HFFc6 (cell line): ENCODE measurements at places on chromosomes 16 and 17. TPM values are rescaled to one million over a fixed set of nuclear protein-coding genes. Genes with fewer than 3 reads are reported as not detected.

GRCh38 chr16:25580041-25580440 is 111.7 kb upstream of the HS3ST4 start:
- H3K36me3 ChIP-seq: no peaks in the 10 kb centered on the region; the same call in 1 of the 2 replicates
- no peak overlapping the region for H3K27ac ChIP-seq
- H3K4me1 ChIP-seq: no peaks in the 10 kb centered on the region
- H3K4me3 ChIP-seq: no peak overlapping the region
- no peak for DNase-seq
- H3K27me3 ChIP-seq: peaks cover 2% of the 10 kb centered on the region; the same call in 1 of the 2 replicates

PTGES3L gene
- 0.94 to 1.6 TPM (median 1.3 TPM) in 3 replicates for total RNA-seq

PYY gene
- total RNA-seq: not detected in 3 replicates

EVI2B gene
- total RNA-seq: 0.42 and 1.8 TPM in 2 replicates

DNA sequence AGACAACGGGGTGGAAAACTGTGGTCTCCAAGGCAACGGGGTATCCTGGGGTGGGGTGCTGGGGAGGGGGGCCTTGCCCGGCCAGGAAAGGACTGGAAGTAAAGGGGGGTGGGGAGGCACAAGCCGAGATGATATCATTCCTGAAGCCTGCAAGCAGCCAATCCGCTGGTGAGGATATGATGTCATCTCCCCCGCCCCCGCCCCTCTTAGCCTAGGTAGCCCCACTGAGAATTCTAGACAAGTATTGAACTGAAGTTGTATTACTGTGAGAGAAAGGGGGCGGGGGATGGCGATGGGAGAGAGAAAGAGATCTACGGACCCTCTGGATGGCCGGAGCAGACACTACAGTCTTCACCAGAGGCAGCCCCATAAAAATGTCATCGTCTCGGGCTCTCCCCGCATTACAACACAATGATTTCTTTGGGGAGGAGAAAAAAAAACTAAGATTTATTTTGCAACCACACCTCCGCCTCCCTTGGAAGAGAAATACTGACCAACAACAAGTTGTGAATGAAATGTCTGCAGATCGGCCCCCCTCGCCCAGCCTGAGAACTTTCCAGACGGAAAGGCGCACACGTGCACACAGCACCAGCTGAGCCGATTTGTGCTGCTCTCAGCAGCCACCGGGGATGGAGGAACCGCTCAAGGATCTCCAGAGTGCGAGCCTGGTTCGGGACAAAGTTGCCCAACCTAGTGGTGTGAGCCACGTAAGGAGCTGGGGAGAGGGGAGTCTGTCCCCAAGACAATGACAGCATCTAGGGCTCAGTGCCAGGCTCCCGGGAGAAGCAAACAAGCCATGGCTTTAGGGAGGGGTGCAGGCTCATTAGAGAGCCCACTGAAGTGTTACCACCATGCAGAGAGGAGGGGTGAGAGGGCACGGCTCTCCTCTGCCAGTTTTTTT is 222.1 kb downstream of the SOX9 start:
- peaks cover 55% of the 10 kb centered on the region for H3K4me1 ChIP-seq
- H3K27me3 ChIP-seq: no peaks in the 10 kb centered on the region
- no peak overlapping the region for H3K4me3 ChIP-seq
- H3K36me3 ChIP-seq: no peaks in the 10 kb centered on the region
- no peak for DNase-seq
- no peak overlapping the region for H3K27ac ChIP-seq

- H3K4me3 ChIP-seq: 0 out of 2 replicates have a peak overlapping the region, but pooled peaks have one; percentile 47
- DNase-seq: peak; percentile 78
- H3K4me1 ChIP-seq: peaks cover 57% of the 10 kb centered on the region
- peaks cover 11% of the 10 kb centered on the region; the same call in 1 of the 2 replicates for H3K36me3 ChIP-seq
- peaks cover 5% of the 10 kb centered on the region; the same call in 1 of the 2 replicates for H3K27me3 ChIP-seq
- H3K27ac ChIP-seq: peak overlapping the region; percentile 77
Observed at GRCh38 chr16:70694088-70694867, 8.4 kb upstream of the MTSS2 start.

TRPV3 gene
- total RNA-seq: 0.22 to 0.47 TPM in 2 of 3 replicates, not detected in the other

MYH3 gene
- 0.24 to 1.2 TPM (median 0.52 TPM) in 3 replicates for total RNA-seq

TAC4 gene
- total RNA-seq: not detected in 3 replicates

ALDH3A2 gene
- total RNA-seq: 12.8 and 18.3 TPM in 2 replicates

DNA sequence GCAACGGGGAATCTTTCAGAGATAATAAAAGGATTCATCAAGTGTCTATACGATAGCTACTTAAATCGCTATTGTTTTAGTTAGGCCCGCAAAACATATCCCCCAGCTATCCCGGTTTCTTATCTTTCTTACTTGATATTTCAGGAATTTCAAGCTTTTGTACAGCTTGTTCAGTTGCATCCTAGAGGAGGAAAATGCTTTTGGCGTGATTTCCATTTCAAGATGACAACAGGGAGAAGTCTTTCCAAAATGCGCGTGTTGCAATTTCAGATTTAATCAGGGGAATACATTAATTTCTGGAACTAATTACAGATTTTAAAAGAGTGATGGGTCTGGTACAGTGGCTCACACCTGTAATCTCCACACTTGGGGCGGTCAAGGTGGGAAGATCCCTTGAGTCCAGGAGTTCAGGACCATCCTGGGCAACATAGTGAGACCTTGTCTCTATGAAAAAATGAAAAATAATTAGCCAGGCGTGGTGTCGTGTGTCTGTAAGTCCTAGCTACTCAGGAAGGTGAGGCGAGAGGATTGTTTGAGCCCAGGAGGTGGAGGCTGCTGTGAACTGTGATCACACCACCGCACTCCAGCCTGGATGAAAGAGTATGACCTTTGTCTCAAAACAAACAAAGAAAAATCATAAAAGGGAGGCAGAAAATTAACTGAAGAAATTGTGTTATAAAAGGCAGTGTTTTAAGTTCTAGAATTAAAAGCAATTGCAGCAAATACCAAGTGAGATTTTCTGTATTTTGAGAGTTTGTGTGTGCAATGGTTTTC is 546.1 kb downstream of the MAF start:
- no peak for DNase-seq
- H3K4me3 ChIP-seq: no peak overlapping the region
- H3K27ac ChIP-seq: no peak overlapping the region
- H3K4me1 ChIP-seq: no peaks in the 10 kb centered on the region
- no peaks in the 10 kb centered on the region for H3K36me3 ChIP-seq

- peaks cover 4% of the 10 kb centered on the region; the same call in 1 of the 2 replicates for H3K36me3 ChIP-seq
- H3K27me3 ChIP-seq: no peaks in the 10 kb centered on the region
- no peak overlapping the region for H3K4me3 ChIP-seq
- no peak overlapping the region for H3K27ac ChIP-seq
Observed at GRCh38 chr16:60091071-60091470, 1357.0 kb upstream of the GOT2 start.

GRCh38 chr17:32287804-32288511 is 22.3 kb downstream of the RHBDL3 start:
- peaks cover 40% of the 10 kb centered on the region for H3K27me3 ChIP-seq
- DNase-seq: no peak
- H3K36me3 ChIP-seq: no peaks in the 10 kb centered on the region
- H3K27ac ChIP-seq: no peak overlapping the region
- no peak overlapping the region for H3K4me3 ChIP-seq
- peaks cover 9% of the 10 kb centered on the region for H3K4me1 ChIP-seq

DNA sequence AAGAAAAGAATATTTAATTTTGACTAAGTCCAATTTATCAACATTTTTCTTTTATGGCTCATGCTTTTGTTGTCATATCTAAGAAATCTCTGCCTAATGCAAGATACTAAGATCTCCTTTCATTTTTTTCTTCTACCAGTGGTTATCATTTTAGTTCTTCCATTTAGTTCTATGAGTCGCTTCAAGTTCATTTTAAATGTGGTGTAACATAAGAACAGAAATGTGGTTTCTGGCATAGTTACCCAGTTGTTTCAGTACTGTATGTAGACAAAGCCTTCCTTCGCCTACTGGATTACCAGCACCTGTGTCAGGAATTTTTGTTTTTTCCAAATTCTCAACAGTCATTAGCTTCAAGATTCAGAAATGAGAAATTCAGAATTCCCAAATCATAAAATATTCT is 175.7 kb downstream of the PARN start:
- H3K27me3 ChIP-seq: no peaks in the 10 kb centered on the region; the same call in 1 of the 2 replicates
- peaks cover 54% of the 10 kb centered on the region for H3K4me1 ChIP-seq
- DNase-seq: peak; percentile 53
- H3K36me3 ChIP-seq: no peaks in the 10 kb centered on the region
- H3K27ac ChIP-seq: peak overlapping the region; percentile 22

RNF222 gene
- total RNA-seq: not detected in 3 replicates

ACSM2A gene
- total RNA-seq: not detected in 3 replicates

DNA sequence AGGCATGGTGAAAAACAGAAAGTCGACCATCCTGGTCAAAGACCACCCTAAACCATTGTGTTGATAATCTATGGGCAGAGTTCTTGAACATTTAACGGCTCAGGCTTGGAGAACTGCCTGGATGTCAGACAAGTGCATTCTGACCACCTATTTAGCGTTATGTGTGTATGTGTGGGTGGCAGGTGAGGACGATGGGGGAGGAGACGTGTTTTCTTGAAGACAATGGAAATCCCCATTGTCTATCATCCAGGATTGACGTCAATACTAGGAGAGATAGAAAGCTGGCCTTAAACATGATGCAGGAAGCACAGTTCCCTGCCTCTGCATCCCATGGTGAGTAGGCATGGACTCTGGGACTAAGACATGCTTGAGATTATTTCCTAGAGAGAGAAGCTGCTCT is 157.4 kb upstream of the MAF start:
- no peaks in the 10 kb centered on the region for H3K27me3 ChIP-seq
- H3K27ac ChIP-seq: no peak overlapping the region
- no peak overlapping the region for H3K4me3 ChIP-seq
- H3K4me1 ChIP-seq: no peaks in the 10 kb centered on the region

KLHL10 gene
- not detected in 3 replicates for total RNA-seq

KRT35 gene
- not detected in 3 replicates for total RNA-seq

GRCh38 chr16:85940214-85940613 is 41.3 kb downstream of the IRF8 start:
- DNase-seq: no peak
- H3K4me3 ChIP-seq: no peak overlapping the region
- H3K36me3 ChIP-seq: no peaks in the 10 kb centered on the region
- H3K27me3 ChIP-seq: peaks cover 52% of the 10 kb centered on the region

C16orf82 gene
- total RNA-seq: not detected in 2 replicates

GRCh38 chr17:65953316-65954147 is 238.4 kb downstream of the CEP112 start:
- H3K4me3 ChIP-seq: no peak overlapping the region
- peaks cover 18% of the 10 kb centered on the region for H3K36me3 ChIP-seq
- H3K27ac ChIP-seq: no peak overlapping the region
- H3K4me1 ChIP-seq: no peaks in the 10 kb centered on the region
- no peaks in the 10 kb centered on the region for H3K27me3 ChIP-seq

DNA sequence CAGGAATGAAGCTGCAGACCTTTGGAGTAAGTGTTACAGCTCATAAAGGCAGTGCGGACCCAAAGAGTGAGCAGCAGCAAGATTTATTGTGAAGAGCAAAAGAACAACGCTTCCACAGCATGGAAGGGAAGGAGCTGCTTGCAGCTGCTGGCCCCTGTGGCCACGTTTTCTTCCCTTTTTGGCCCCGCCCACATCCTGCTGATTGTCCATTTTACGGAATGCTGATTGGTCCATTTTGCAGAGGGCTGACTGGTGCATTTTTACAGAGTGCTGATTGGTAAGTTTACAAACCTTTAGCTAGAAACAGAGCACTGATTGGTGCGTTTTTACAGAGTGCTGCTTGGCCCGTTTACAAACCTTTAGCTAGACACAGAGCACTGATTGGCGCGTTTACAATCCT is 841.5 kb downstream of the CDH11 start:
- H3K27ac ChIP-seq: no peak overlapping the region
- H3K27me3 ChIP-seq: no peaks in the 10 kb centered on the region; the same call in 1 of the 2 replicates
- H3K4me3 ChIP-seq: no peak overlapping the region
- peaks cover 13% of the 10 kb centered on the region for H3K4me1 ChIP-seq
- no peaks in the 10 kb centered on the region for H3K36me3 ChIP-seq

RBBP6 gene
- 28.0 to 31.1 TPM (median 31.0 TPM) in 3 replicates for total RNA-seq

GRCh38 chr16:69741519-69741918 is 13.2 kb downstream of the NOB1 start:
- no peak overlapping the region; the same call in 1 of the 2 replicates for H3K4me3 ChIP-seq
- H3K36me3 ChIP-seq: peaks cover 40% of the 10 kb centered on the region
- peak overlapping the region; percentile 43; the same call in 1 of the 2 replicates for H3K27ac ChIP-seq
- H3K27me3 ChIP-seq: peaks cover 10% of the 10 kb centered on the region
- peak; percentile 39 for DNase-seq

DNA sequence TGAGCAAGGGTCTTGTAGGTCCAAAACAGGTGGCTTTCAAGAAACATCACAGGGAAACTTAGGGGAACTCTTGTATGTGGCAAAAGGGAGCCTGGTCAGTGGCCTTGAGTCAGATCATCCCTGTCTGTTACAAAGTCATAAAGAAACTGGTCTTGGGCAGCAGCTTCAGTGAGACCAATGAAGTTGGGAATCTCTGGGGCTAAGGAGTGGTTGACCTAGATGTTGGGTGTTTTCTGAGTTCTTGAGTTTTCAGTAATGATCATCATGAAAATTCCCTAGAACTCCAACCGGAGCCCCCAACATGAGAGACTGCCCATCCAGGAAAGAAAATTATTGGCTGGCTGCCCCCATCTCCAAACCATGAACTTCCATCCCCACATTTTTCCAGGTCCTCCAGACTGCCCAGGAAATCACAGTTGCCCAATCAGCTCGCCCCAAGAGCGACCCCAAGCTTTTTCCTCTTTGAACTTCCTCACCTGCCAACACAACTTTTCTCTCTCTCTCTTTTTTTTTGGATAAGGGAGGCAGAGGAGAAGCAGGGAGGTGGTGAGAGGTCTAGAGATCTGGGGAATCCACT is 3.9 kb downstream of the CCR7 start:
- H3K27me3 ChIP-seq: peaks cover 27% of the 10 kb centered on the region
- H3K4me3 ChIP-seq: no peak overlapping the region

DNA sequence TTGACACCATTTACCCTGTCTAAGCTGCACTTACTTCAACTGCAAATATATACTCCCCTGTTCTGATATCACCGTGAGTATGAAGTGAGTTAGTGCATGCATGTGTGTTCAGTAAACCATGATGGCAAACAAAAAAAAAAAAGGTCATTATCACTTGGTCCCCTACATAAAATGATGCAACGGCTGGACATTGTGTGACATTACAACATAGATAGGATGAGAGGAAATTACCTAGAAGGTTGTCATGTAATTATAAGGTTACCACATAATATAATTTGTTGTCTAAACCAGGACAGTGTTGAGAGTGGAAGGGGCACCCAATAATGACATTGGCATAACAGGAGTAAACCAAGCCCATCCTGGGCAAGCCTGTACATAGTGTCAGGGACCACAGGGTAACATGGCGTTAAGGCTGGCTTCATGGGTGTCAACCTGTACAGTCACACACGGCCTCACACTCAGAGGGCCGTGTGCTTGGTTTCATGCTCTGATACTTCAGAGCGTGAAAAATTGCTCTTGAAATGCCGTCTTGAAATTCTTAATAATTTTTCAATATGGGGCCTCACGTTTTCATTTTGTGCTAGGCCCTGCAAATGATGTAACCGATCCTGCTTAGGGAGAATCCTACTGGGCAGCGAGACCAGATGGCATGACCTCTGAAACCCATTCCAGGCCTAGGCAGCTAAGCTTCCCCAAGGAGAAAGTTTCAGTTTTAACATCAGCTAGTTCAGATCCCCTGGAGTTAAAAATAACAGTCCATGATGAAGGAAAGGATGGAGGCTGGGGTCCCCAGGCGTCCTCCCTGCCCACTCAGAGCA is 106.1 kb downstream of the AXIN2 start:
- no peak for DNase-seq
- H3K4me3 ChIP-seq: no peak overlapping the region
- H3K4me1 ChIP-seq: no peaks in the 10 kb centered on the region
- H3K27me3 ChIP-seq: peaks cover 6% of the 10 kb centered on the region
